ENCODE measurements at places on chromosomes 7 and 10.
A peak's percentile ranks its signal among the peaks of the same experiment; 100 is the strongest.

DNA sequence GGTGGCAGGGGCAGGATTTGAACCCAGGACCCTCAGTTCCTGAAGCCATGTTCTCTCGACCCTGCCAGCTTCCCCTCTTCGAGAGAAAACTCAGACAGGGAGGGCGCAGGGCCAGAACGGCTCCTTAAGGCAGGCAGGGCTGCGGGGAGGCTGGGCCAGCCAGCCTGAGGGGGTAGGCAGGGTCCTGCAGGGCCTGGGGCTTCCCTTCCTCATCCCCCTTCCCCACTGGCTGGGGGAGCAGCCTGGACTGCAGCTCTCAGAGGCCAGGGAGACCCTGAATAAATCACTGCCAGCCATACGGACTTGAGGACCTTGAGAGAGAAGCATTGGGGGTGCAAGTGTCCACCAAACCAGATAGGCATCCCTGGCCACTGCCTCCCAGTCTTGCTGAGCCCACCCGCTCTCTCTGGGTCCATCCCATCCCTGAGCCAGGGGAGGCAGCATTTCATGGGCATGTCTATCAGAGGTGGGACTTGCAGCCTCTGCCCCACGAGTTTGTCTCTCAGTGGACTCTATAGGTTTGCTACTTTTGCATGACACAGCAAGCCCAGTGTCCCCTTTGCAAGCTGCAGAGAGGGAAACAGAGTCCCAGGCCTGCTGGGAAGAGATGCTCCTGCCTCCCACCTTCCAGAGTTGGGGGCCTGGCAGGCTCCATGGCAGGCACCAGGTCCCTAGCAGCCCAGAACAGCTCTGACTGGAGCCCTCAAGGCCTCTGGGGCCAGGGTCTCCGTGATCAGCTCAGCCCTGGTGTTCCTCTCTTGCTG, 70.9 kb downstream of the MYL10 start:
- no peak for DNase-seq

- DNase-seq = no peak
These were observed 11.3 kb upstream of the HGF start for GRCh38 chr7:81780914-81781693.

DNA sequence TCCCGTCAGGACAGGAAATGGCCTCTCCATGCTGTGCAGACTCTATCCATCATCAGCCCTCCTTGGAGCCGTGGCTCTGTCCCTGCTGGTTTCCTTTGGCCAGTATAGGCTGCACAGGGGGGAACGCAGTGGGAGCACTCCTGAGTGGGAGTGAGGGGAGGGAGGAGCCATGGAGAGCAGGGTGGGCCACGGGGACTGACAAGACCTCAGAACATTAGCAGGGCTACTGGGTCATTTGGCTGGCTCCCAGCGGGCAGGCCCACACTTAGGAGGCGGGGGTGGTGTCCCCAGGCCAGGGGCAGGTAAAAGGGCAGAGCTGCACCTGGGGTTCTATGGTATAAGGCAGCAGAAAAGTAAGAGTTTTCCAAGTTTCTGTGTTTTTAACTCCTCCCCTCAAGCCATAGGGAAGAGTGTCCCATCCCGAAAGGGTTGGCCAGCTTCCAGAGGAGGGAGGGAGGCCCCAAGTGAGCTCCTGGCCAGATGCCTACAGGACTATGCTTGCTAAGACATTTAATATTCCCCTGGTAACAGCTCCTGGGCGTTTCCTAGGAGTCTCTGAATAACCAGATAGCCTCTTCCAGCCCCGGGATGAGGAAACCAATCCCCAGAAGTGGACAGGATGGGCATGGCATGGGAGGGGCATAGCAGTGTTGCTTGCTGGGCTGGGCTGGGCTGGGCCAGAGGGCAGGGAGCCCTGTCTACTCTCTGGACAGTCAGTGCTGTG, 5.5 kb upstream of the OPN4 start:
- DNase-seq = no peak

DNA sequence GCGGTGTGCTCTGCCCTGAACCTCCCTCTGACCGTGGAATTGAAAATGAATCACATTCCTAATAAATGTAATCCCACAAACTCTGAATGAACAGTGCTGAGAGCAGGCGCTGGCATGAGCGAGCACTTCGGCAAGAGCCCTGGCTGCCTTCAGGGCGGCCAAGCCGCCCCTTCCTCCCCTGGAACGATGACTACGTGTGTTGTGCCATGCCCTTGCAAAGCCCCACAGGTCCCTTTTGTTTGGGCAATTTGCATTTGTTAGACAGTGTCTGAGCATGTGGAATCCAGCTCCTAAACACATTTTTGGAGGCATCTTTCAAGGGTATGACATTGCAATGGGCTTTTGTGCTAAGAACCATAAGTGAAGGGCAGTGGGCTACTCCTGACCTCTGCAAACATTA, 95.6 kb upstream of the MKI67 start:
- DNase-seq = no peak

- DNase-seq = no peak
These were observed 54.0 kb upstream of the MXI1 start for GRCh38 chr10:110153396-110153795.

GRCh38 chr10:23525406-23525805, 86.5 kb downstream of the OTUD1 start:
- DNase-seq = peak; percentile 3

DNA sequence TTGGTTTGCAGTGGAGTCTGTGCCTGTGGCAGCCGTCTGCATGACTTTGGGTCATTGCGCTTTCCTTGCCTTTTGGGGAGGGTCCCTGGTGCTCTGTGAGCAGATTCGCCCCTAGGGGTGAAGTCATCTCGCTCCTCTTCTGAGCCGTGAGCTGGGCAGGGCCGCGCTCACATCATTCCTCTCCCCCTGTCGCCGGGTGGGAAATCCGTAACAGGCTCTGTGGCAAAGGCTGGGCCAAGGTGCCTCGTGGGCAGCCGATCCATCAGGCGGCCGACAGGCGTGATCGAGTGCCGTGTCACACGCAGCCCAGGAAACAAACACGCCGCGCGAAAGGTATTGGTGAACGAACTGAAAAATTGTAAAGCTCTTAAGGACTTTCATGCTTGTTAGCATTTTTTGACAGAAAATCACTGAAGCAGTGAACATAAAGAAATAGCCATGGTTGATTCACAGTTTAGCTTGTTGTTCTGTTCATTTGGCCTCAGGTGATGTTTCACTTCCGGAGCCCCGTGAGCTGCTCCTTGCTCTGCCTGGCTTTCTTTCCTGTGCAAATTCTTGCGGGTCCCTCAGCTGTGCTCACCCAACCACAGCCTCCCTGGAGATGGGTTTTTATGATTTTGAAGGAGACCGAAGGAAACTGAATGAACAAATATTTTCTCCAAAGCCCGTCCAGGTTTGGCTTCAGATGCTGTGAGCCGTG, 122.1 kb downstream of the NKX6-2 start:
- DNase-seq = no peak

Data from activated CD4-positive, alpha-beta T cell treated with anti-CD3 and anti-CD28 coated beads for 4 hours (primary cell).